ENCODE measurements at places on chromosomes 11 and 22.

- no peak for DNase-seq
Measured at GRCh38 chr22:29623059-29623458, 19.6 kb downstream of the NF2 start.

DNA sequence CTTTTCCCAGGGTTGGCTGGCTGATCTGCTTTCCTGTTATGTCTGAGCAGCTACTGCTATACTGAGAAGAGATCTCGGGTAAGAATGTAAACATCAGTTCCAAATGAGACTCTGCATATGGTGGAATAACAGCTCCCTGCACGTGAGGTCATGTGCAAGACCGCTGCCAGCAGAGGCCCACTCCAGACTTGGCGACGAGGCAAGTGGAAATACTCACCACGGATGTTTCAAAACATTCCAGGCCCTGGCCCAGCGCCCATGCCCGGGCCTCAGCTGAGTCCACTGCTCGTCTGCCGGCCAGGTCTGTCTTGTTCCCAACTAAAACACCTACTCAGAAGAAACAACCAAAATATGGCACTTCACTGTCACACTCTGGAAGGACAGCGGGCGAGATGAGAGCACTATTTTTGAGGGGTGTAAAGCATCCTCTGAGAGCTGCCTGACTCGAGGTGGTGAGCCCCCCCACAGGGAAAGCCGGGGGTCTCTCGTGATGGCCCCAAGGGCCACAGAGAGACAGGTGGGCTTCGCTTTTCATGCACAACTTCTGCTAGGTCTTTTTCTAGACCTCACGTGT is 13.1 kb downstream of the IFT27 start:
- DNase-seq = no peak

GRCh38 chr11:65645710-65646109 is 7.8 kb downstream of the SIPA1 start:
- no peak for DNase-seq

DNA sequence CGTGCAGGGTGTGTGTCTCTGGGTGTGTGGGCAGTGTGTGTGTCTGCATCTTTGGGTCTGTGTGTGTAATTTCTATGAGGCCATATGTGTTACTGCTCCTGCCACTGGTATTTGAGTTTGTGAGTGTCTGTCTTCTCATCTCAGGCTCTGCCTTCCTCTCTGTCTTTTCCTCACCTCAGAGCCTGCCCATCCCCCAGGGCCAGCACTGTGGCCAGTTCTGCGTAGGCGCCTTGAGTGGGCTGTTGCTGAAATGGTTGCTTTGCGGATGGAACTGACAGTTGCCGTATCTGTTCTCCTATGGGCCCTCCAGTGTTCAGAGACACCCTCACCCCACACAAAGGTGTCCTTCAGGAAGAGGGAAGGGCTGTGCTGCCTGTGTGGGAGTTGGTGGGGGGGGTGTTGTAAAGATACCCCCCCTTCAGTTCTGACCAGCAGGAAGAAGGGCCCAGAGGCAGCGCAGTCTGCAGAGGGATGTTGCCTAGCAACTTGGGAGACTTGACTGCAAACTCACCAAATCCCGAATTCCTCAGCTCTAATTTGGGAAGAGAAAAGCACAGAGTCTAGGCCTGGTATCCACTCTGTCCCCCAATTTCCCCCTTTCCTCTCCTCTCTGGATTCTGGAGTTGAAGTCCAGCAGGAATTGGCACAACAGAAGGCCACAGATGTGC is 2.0 kb upstream of the NRGN start:
- DNase-seq = no peak

DNA sequence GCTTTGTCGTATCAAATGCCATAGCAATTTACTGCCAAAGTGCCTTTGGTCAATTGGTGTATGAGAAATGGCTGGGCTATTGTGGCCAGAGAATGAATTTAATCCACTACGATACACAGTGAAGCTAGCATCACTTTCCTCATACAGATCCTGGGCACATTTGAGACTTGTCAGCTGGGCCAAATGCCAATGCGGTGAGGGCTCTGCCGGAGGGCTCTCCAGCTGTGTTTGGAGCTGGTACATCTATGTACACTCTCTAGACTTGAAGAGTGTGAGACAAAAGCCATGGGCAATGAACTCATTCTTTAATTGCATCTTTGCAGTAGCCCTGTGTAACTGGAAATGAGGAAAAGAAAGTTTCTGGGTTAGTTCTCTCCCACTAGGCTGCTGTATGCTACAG is 1052.9 kb downstream of the NTM start:
- no peak for DNase-seq

DNA sequence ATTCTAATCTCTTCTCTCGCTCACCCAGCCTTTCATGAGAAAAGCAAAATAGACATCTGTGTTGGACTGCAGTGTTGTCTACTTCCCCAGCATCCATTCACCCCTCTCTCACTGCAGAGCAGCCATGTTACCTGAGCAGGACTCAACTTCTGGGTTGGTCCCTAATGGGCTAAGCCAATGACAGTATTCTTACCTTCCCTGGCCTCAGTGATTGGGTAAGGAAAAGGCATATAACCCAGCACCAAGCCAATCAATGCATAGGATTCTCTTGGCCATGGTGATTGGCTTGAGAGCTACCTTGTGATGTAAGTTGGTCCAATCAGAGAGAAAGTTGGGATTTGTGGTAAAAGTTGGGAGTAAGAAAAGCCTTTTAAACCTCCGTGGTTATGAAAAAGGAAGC is 99.8 kb upstream of the NECTIN1 start:
- no peak for DNase-seq

DNA sequence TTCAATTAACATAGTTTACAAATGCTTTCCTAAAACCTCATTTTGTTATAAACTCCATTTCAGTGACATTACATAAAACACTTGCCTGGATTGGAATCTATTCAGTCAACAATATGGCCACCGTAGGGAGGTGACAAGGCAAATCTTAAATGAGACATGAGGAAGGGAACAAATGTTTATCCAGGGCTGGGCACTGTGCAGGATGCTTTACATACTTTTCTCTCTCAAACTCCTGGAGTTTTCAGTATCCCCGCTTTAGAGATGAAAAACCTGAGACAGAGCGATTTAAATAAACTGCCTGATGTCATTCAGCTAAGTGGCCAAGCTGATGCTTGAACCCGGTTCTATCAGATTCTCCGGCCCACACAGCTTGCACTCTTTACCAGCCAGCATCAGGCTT is 259.9 kb downstream of the CADM1 start:
- DNase-seq = no peak

GRCh38 chr11:63573881-63574855 is 11.0 kb upstream of the PLAAT2 start:
- no peak for DNase-seq

GRCh38 chr11:86089659-86090058 is 20.8 kb upstream of the PICALM start:
- DNase-seq = no peak

DNA sequence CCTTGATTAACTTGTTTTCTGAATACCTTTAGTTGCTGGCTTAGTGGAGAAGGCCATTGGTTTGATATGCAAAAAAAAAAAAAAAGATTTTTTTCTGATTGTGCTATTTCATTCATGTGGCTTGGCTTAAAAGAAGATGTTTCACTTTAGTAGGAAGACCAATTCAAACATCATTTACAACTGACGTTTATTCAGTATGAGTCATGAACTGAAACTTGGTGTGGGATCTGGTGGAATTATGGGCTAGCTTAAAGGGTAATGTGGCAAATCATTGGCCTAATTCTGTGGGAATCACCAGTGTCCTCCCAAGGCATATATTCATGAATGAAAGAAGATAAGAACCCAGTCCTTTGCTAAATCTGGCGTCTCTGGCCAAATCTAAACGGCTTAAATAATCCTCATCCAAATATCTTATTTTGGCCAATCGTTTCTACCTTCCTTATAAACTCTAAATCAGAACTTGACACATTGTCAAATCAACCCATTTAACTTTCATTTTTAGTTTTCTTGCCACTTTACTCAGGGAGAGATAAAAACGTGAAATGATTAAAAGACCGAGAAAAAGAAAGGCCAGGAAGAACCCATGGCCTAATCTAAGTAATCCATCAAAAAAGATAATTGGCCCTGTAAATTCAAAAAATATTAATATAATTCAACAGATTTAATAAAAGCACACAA is 77.0 kb downstream of the DDIAS start:
- no peak for DNase-seq

- no peak for DNase-seq
Measured at GRCh38 chr22:41827671-41828070, 5.2 kb upstream of the SREBF2 start.

DNA sequence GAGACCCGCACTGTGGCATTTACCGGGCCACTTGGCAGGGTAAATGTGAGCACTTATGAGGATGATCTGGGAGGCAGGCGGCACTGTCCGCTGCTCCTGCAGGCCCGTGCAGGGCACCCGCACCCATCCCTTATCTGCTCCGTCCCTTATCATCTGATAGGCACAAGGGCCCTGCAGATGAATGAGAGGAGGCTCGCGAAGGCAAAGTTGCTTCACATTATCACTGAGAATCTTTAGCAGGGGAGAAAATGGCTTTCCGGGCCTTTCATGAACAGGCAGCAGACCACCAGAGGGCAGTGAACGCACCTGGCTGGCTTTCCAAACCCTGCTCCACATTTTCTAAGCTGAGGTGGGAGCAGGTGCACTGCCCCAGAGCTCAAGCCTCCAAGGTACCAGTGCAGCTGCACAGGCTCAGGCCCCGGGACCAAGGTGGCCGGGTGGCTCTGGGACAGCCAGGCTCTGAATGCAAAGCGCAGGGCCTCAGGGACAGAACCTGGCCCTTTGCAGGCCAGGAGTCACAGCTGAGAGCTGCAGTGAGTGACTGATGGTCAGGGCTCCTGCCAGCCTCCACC is 165.6 kb downstream of the SHANK2 start:
- DNase-seq = no peak

DNA sequence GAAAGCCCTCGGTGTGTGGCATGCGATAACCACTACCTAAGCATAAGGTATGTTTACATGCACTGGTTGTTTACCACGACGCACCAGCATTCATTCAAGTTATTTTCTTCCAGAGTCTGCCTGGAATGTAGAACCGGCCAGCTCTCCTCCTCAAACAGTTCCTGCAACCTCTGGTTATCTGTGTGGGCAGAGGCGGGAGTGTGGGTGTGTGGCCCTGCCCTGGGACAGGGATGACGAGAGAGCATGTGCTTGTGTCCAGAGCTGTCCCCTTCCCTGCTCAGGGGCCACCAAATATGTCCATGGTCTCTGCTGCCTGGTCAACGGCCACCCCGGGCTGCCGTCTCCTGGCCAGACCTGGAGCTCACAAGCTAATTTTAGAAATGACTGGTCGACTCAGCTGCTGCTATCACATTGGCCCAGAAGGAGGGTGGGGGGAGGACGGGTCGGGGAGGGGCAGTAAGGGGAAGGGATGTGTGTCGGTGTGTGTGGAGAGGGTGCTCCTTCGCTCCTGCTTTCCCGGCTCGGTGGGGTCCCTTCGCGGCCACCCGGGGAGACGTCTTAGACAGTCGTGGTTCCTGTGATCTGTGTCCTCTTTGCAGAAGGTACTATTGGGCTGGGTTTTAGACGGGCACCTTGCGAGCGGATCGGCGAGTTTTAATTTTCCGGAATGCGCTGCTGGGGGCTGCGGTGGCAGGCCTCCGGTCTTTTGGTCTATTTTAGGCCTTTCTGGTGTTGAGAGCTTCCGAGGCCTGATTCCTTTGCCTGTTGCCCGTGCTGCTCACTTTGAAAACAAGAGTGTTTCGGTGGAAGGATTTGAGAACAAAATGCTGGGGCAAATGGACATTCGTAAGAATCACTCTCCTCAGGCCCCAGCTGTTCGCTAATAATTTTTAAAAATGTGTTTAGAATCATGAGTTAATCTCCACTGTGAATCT is at the start of gene MYO18B:
Gene MYO18B, plus strand, starts transcription at position 497 of the 935 bp plus-strand sequence. CDS start 18,905 bp downstream, outside the sequence.
- no peak for DNase-seq

DNA sequence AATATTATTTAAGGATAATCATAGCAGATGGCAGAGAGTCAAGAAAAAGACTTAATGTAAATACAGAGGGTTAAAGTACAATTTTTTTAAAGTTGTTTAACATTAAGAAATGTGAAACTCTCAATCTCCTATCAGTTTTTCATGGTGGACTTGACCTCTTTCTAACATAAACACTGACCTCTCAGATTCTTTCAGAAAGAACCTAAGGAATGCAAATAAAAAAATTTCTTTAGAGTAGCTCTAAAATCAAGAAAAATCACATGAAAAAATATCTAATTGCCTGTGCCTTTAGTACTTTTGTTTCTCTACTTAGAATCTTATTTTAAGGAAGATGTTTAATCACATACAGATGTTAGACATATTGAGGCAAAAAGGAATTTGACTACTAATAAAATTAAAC is 12.9 kb downstream of the RNF141 start:
- DNase-seq = no peak

DNA sequence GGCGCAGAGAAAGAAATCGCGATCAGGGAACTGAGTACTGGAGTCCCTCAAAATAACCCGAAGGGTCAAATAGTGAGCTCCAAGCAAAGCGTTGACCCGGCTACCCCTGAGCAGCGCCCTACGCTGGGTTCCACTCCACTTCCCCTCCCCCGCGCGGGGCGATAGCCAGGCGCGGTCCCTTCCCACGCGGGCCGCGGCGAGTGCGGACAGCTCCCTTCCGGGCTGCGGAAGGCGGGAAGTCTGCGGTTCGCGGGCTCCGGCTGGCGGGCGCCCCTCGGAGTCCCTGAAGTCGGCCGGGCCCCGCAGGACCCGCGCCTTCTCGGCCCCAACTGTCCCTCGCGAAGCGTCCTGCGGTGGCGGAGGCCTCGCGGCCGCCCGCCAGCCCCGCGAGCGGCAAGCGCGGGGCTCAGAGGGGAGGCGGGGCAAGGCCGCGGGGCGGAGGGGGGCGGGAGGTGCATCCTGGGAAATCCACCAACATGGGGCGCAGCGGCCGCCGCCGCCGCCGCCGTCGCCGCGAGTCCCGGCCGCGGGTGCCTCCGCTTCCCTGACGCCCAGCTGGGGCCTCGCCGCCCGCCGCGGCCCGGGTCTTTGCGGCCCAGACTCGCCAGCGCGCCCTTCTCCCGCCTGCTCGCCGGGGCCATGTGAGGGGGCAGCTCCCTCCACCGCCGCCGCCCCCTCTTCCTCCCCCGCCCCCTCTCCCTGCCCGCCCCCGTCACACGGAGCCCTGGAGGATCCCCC is at the start of gene QSER1:
Gene QSER1, plus strand, starts transcription at position 457 of the 738 bp plus-strand sequence. CDS start 315 bp downstream, outside the sequence.
- DNase-seq = no peak

GRCh38 chr22:38191731-38192474 is 9.9 kb upstream of the MAFF start:
- DNase-seq = no peak

DNA sequence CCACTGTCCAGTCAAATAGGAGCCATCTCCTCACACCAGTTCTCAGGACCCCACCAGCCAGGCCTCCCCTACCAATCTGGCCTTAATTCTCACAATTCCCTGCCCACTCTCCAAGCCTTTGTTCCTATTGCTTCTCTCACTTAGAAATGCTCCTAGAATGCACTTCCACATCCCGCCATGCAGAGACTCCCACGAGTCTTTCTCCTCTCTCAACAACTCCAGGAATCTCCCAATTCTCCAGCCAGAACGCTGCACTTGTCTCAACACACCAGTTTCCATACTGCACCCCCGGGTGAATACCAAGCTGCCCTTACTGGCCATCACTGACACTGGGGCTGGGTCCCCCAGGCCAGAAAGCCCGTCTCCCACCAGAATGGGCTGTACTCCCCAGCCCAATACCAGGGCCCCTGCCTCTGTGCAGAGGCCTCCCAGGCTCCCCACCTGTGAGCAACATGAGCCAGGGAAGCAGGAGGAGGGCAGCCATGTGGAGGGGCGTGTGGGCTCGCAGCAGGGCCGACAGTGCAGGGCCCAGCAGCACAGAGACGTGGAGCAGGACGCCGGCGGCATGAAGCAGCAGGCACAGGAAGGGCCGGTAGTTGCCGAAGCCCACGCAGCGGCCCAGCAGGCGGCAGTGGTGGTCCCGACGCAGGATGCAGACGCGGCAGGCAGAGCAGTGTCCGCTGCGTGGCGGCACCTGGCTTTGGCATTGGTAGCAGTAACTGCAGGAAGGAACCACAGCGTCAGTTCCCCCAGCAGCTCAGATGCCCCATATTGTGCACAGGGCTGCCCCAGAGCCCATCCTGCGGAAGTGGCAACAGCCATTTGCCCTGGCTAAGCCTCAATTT is 2.4 kb downstream of the ZDHHC24 start:
- DNase-seq = no peak

Data from NCI-H524 treated with DMSO at 0.1 percent for 48 hours (cell line).